Fibroblast of skin of abdomen (primary cell): ENCODE measurements at places on chromosomes 4 and X.
A peak's percentile ranks its signal among the peaks of the same experiment; 100 is the strongest.

- DNase-seq, result peak; percentile 26
These were observed 772 bp downstream of the CYP4V2 start for GRCh38 chr4:186192066-186192612.

DNA sequence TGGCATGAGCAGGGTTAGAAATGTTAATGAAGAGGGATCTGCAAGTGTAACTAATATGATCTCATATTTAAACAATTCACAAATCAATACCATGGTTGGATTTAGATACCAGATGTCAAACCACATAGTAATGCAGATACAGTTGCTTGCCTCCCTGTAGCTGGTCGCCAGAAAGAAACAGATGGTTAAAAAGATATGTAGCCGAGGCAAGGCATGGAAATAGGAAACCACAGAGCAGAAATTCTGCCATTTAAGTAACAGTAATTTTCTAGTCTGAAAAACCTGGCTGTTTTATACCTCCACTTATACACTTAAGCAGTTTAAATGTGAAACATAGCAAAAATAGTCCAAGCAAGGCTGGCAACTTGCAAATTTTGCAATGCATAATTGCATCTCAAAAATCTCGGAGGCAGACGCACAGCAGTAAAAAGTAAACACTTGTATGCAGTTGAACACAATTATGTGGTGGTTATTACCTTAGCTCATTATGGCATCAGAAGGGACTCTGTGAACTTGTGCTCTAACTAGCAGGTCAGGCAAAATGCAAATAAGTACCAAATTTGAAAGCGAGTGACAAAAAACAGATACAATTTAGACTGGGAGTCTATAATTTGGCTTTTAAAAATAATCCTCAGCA lies 126.8 kb downstream of the NAA11 start:
- DNase-seq, result peak; percentile 61

GRCh38 chrX:12929701-12930100 lies 23.3 kb downstream of the TLR8 start:
- no peak for DNase-seq

DNA sequence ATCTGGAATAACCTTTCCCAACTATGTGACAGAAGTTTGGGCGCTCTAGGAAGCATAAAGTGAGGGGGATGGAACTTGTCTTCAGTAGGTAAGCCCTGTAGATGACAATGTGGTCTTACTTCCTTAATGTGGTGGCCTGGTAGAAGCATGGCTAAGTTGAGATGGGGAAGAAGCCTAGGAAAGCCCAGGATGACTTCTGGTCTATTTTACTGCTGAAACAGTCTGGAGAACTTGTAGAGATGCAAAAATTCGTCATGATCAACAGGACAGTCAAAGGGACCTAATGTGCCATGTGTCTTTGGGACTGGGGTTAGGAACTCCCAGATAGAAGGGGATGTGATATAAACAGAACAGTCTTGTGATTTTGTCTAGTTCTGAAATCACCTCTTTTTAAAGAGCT lies 40.8 kb downstream of the CCNG2 start:
- no peak for DNase-seq

DNA sequence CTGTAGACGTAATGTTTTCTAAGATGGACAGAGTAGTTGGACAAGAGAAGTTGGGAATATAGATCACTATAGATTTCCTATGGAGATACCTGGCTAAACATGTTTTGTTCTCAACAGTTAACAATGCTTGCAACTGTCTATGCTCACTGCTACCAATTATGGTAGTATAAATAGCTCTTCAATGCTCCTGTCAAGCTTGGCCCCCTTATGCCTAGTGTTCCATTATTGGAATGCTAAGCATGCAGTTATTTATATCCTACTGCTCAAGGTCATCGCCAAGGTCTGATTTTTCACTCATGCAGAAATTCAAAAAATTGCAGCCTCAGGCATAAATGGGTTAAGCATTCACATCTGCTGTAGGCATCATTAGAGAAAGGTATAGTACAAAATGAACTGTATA lies 519.0 kb downstream of the IL15 start:
- DNase-seq, result peak; percentile 22

DNA sequence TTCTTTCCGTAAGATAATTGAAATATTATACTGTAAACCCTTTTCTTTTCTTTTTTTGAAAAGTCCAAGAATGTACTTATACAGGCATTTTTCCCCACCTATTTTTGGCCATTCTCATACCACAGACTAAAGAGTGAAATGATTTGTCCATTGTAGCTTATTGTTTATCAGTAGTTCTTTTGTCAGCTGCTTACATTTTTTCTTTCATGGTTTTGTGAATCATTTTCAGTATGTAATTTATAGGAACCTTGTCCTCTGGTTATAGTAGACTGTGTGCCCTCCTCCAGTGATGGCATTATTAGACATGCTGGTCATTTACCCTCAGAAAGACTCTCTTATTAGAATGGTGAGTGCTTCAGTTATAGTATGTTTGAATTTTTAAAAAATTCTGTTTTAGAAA lies 56.7 kb downstream of the CCKAR start:
- DNase-seq, result no peak

- DNase-seq, result peak; percentile 55
These were observed 5.8 kb upstream of the CDKN2AIP start for GRCh38 chr4:183438458-183439113.

- peak; percentile 65 for DNase-seq
These were observed 120.6 kb upstream of the TBC1D9 start for GRCh38 chr4:140876615-140877364.

GRCh38 chrX:149908727-149909126 lies 20.6 kb upstream of the HSFX4 start:
- DNase-seq, result no peak

- no peak for DNase-seq
These were observed 10.9 kb upstream of the CLTRN start for GRCh38 chrX:15675490-15675921.

- DNase-seq, result no peak
These were observed 10.8 kb upstream of the HADH start for GRCh38 chr4:107978716-107979451.

DNA sequence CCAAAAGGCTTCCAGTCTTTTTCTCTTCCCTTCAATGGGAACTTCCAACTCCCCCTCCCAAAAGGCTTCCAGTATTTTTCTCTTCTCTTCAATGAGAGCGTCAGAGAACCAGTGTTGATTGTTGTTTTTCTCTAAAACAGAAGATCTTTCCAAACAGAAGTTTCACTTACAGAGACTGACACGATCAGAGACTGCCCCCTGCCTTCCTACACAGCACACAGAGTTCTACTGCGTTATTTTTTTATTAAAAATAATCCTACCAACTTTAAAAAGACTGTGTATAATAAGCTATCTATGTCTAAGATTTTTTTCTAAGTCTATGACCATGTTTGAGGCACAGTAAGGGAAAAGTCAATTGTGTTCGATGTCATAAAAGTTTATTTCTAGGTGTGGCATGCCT lies 3.5 kb upstream of the HTR2C start:
- DNase-seq, result no peak

DNA sequence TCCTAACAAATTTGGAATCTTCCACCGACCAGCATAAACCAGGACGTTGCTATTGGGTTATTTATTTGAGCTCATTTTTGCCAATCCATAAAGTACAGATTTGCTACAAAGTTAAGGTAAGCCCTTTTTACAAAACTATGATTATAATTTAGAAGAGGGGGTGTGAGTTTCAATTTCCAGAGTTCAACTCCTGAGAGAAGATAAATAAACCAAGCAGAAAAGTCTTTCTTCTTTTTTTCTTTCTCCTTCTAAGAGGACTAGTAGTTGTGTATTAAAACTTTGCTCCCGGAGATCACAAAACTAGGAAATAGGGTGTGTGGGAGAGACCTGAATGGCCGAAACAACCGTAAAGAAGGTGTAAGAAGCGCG lies 2.6 kb downstream of the PITX2 start:
- DNase-seq, result no peak

GRCh38 chr4:53645108-53645507 lies 53.8 kb upstream of the LNX1 start:
- no peak for DNase-seq

GRCh38 chrX:153371256-153371655 lies 29.9 kb downstream of the PNMA6E start:
- no peak for DNase-seq

DNA sequence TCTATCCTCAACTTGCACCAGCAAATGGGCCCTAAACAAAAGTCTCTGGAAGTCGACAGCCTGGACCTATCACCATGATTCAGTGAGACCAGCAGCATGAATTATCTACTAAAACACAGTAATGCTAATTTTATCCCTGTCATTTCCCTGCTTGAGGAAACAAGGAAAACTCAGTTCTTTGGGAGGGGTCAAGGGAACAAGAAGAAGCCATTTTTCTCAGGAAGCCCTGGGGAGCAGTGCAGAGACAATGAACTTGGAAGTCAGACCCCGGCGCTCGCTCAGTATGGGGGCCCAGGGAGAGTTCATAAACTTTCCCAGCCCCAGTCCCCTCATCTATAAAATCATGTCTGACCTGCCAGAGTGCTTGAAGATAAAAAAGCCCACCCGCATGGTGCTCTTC lies 50.4 kb downstream of the DCTD start:
- DNase-seq, result no peak

DNA sequence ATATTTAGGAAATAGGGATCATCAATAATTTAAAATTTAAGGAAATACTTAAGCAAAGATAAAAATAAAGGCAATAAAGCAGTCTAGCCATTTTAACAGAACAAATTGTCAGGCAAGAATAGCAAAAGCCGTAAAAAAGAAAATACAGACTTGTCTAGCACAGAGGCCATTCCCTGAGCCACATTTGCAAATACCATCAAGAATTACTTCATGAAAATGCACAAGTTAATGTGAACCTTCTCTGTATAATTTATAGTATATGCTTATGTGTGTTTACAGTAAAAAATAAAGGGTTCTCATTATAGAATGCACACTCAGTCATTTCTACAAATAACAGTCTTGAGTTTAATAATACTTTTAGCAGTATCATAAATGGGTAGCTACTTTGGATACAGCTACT lies 505.9 kb upstream of the CPEB2 start:
- DNase-seq, result no peak

DNA sequence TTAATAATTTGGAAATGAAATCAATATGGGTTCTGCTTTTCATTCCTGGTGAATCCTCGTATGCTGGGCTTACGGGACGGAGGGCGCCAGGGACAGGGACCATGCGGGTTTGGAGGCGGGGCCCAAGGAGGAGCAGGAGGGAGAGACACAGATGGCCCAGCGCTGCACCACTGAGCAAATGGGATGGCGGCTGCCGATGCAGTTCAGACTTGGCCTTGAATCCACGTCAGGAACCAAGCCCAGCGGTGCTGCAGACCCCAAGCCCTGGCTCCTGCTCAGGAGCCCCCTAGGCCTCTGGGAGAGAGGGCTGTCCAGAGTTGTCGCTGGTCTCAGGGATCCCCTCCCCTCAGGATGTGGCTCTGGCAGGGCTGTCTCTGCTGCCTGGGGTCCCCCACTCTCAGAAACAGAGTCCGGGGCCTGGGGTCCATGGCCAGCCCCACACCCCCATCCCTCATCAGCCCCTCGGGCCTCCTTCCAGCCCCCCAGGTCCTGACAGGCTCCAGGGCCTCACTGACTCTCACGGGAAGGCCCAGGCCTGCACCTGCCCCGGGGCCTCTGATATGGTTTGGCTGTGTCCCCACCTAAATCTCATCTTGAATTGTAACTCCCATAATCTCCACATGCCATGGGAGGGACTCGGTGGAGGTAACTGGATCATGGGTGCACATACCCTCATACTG lies 75.2 kb downstream of the FAM53A start:
- DNase-seq, result no peak

GRCh38 chr4:75698162-75698962 lies 25.2 kb upstream of the G3BP2 start:
- DNase-seq, result no peak

DNA sequence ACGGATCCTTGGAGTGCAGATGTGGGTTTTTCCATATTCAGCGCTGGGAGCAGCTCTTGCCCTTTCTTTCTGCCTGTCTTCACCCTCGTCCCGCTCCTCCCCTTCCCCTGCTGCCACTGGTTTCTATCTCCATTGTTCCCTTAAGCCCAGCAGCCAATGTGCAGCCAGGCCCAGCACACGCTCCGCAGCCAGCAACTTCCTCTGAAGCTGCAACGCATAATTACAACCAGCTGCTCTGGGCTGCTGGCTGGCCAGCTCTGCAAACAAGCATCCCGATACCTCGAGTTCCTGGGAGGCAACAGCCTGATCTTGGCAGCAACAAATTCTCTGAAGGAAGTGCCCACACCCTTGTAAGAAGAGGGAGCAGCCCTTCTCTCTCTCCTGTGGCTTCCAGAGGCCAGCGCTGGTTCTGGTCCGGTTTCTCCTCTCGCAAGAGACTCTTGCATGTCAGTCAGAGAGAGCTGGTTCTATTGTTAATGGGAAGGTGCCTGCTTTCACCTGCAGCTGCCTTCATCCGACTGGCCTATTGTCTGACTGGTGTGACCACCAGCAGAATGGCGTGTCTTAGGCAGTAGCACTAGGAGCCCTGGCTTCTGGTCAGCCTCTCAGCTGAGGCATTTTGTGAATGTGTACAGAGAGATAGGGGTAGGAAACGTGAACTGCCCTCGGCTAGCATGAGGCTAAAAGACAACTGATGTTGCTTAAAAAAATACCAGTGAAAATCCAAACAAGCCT lies 83.8 kb upstream of the MAML3 start:
- peak; percentile 97 for DNase-seq

DNA sequence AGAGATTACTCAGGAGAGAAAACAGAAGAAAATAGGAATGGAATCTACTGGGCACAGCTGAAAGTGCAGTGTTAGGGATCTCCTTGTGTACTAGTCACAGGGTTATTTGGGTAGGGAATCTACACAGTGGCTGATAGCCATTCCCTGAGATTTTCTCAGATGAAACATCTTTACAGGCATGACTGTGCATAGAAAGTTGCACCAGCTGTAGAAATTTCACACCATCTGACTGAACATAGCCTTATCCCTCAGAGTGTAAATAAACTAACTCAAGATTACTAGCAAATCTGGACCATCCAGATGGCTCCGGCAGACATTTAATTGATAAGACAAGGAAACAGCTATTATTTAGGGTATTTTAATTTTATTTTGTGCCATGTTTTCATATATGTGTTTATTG lies 2053.5 kb upstream of the TENM3 start:
- DNase-seq, result peak; percentile 0

GRCh38 chr4:173153445-173153844 lies 15.2 kb upstream of the GALNT7 start:
- no peak for DNase-seq

GRCh38 chr4:52651996-52652672 lies 7.0 kb downstream of the USP46 start:
- DNase-seq, result no peak

DNA sequence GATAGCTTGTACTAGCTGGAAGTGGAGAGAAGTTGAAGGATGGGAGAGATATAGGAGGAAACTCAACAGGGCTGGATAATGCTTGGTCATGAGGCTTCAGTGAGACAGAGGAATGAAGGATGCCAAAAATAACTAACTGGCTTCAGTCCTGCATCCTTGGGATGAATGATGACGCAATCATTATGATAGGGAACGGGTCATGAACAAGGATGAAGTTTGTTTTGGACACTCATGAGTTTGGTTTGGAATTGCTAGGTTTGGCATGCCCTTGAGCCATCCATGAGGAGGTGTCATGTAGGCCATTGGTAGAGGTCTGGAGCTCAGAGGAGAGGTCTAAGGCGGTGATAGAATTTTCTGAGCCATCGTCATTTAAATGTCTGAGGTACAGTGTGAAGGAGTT lies 160.0 kb upstream of the NHS start:
- DNase-seq, result no peak

- peak; percentile 10 for DNase-seq
These were observed 5.2 kb downstream of the YIPF6 start for GRCh38 chrX:68503836-68504636.

- no peak for DNase-seq
These were observed 39.6 kb downstream of the FAM47C start for GRCh38 chrX:37047776-37048175.
